ENCODE measurements at places on chromosomes 2 and 18.

- no peak for DNase-seq
Measured at GRCh38 chr18:62663731-62664336, 51.5 kb upstream of the PHLPP1 start.

GRCh38 chr18:22314420-22314819 lies 103.3 kb downstream of the CTAGE1 start:
- DNase-seq, result no peak

DNA sequence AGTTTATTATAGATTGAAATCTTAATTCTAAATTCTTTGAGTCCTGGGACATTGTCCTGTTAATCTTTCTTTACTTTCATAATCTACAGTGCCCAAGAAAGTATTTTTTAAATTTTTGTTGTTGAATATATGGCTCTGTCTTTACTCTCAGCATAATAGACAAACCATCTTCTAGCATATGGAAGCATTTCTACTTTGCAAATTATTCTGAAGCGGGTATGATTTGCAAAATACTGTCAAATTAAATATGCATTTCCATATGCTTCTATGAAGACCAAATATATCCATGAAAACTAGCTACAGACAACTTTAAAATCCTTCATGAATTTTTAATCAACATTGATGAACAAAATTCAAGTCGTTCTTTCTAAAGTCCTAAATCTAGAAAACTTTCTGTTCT lies 117.2 kb downstream of the KYNU start:
- DNase-seq, result no peak

DNA sequence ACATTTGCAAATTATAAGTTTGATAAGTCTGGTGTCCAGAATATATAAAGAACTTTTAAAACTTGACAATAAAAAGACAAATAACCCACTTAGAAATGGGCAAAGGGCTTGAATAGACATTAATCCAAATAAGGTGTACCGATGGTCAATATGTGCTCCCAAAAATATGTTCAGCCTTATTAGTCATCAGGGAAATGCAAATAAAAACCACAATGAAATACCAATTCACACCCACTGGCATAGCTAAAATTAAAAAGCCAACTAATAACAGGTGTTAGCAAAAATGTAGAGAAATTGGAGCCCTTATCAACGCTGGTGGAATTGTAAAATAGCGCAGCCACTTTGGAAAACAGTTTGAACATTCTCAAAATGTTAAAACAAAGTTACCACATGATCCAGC lies 79.0 kb upstream of the SCG2 start:
- DNase-seq, result no peak

DNA sequence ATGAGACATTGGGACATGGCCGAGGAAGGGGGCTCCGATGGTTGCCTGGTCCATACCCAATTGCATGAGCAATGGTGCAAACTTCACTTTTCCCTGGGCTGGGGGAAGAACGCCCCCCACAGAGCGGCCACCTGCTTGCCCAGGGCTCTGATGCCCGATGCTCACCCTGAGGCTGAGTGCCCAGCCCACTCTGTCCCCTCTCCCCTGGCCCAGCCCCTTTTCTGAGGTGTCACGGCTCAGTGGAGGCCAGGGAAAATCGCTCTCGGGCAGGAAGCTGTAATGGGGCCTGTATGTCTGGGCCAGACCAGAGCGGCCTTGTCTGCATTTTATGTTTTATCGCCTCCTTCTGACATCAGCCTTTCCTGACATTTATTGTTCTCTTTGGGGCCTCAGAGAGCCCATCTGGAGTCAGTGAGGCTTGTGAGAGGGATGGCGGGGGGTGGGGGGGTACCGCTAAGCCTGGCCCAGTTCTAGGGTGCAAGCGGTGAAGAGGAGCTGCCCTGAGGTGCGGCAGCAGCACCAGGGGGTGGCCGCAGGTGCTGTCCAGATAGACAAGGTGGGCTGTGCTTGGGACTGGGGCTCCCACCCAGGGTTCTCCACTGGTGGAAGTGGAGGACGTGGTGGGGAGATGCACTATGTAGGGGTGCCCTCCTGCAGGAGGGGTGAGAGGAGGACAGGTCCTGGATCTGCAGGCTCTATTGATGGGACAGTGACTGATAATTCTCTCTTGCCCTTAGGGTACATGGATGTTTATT lies 46.2 kb downstream of the INHBB start:
- no peak for DNase-seq

- no peak for DNase-seq
Measured at GRCh38 chr2:95381212-95382191, 21.0 kb upstream of the FAHD2A start.

GRCh38 chr2:88074854-88075292 lies 7.2 kb downstream of the SMYD1 start:
- no peak for DNase-seq

DNA sequence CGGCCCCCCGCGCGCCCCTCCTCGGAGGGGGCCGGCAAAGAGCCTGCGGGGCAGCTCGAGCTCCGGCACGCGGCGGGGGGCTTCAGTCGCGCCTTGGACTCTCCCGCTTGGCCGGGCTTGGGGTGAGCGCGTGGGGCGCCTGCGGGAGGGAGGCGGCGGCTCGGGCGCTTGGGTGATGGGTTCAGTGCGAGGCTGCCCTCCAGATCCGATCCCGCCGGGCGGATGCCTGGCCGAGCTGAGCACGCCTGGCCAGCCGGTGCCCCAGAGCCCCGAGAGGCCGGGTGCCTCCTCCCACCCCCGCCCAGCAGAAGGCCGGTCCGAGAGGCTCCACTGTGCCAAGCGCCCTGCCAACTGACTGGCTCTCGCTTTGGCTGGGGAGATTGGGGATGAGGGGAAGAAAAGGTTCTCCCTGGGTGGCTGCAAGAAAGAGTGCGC lies 273 bp upstream of the NXPH2 start:
- no peak for DNase-seq

DNA sequence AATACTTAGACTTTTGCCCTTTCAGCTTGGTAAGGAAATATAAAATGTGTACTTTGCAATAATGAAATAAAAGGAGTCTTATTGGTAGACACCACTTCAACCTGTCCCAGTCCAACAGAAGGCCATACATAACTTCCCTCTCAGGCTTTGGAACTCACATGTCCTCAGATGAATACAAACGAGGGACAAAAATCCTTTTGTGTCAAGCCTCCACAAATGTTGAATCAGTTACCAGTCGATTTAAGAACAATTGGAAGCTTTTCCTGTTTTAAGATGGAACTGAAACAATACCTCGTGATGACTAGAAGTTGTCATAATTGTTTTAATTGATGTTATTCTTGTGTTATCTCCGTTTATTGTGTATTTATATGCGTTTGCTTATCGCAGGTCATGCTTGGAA lies 385.1 kb upstream of the POU3F3 start:
- no peak for DNase-seq

- no peak for DNase-seq
Measured at GRCh38 chr18:12305930-12306629, 2.0 kb upstream of the TUBB6 start.

DNA sequence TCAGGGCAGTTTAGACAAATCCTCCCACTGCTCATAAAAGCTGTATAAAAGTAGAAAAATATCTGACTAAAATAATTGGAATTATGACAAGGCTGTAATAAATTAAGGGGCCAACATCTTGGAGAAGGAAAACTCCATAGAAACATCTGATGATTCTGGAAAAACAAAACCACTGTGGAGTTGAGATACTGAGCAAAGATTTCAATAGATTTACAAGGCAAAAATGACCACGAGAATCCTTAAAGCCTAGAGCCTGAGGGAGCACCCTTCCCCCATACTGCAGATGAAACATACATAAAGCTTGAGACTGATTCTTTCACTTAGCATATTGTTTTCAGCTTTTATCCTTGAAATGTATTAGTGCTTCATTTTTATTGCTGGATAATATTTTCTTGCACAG lies 286.4 kb upstream of the MMADHC start:
- no peak for DNase-seq

- DNase-seq, result no peak
Measured at GRCh38 chr2:126823951-126824350, 74.7 kb upstream of the TEX51 start.

DNA sequence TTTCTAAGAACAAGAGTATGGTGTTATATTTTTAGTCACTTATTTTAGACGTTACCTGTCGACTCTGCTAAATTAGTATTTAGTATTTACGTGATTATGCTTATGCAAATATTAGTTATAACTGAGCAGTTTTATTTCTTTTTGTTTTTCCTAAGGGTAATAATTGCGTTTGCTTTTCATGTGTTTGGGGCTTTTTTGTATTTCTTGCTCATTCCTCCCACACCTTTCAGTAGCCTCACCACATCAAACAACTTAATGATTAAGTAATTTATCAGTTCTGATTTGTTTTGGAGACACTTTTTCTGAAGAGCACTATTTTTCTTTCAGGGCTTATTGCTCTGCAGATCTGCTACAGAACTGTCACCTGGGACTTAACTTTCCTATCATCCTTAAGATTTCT lies 7.5 kb downstream of the SLC4A1AP start:
- no peak for DNase-seq

DNA sequence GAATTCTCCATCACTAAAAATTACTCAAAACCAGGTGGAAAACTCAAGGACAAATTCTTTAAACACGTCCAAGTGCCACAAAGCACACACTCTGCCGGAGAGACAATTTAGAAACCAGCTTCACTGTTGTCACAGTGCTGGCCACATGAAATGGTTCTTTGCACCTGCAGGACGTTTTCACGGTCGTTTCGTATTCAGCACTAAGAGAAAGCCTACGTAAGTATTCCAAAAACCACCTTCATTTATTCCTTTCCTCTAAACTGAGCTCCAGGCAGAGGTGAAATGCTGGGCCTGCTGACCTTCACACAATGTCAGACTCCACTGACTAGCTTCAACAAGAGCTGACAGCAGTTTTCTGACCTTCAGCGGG lies 680 bp downstream of the ATP5F1A start:
- no peak for DNase-seq

DNA sequence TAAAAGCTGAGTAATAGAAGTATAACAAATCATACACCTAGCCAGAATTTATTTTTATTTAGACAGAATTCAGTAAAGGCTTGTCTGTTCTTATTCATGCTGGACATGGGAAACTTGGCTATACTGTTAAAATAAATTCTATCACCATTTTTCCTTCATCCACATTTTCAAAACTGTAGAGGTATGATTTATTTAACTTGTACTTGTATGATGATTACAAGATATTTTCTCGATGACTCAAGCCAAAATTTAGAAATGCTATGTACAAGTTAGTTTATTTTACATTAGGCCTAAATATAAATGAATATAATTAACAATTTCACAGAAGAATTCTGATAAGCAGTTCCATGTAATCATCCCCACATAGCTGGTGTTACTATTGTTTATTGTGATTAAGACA lies 194.8 kb upstream of the DOK6 start:
- no peak for DNase-seq

DNA sequence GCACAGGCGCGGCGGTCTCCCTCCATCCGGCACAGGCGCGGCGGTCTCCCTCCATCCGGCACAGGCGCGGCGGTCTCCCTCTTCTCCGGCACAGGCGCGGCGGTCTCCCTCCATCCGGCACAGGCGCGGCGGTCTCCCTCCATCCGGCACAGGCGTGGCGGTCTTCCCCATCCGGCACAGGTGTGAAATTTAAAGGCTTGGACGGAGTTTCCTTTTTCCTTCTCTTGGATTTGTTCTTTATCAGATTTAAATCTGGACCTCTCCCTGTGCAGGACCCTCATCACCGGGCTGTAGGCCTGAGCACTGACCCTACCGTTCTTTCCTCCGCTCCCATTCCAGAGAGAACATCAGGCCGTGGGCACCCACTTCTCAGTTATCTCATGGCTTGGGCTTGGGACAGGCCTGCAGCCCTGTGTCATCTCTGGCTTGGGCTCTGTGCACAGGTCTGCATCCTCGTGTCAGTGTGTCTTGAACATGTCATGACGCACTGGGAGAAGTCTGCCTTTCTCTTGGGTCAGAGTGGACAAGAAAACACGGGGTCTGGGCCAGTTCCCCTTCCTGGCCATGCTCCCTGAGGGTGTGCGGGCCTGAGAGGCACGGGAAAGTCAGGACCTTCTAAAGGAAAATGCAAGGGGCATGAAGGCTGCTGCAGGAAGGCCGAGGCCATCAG lies 53.9 kb upstream of the PXDN start:
- no peak for DNase-seq

DNA sequence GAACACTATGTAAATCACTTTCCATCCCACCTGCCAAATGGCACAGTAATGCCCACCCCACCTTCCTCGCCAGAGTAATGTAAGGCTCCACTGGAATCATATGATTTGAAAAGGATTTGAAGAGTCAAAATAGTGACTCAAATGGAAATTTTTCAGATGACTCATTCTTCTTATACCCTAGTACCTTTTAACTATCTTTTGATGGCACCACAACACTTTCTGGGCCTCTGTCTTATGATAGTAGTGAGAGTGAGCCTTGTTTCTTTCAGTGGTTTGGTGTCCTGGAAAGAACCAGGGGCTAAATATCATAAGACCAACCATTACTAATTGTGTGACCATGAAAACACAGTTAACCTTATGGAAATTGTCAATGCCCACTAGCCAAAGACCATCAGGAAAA lies 235.4 kb upstream of the SLC14A2 start:
- DNase-seq, result no peak

- no peak for DNase-seq
Measured at GRCh38 chr2:22450831-22451230, 934.1 kb upstream of the KLHL29 start.

- no peak for DNase-seq
Measured at GRCh38 chr18:45670281-45670962, 53.6 kb upstream of the SLC14A1 start.

DNA sequence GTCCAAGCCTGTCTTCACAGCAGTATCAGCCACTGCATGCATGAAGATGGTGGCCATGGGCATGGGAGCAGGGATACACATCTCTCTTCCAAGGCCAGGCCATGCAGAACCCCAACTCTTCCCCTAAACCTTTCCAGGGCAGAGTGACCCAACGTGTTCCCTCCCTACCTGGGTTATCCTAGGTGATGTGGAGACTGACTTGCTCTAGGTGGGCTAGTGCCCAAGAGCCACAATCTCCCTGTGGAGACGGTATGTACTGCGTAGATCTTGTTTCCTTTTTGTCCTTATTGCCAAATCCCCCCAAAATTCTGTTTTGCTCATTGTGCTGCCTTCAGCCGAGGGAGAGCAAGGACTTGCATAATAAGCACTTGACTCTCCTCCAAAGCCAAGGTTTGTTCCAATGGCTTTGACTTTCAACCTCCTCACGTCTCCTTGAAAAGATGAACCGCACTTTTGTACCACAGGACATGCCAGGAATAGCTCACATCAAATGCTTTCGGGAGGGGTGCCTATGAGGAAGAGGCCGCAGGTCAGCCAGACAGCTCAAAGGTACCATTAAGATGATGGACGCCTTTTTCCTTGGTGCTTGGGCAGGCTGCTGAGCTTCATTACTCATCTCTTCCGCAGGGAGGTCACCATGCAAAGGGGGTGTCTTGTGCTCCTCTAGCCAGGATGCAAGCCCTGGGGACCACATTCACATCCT lies 76.2 kb upstream of the GLI2 start:
- DNase-seq, result no peak

- DNase-seq, result no peak
Measured at GRCh38 chr2:205657579-205657978, 24.7 kb upstream of the NRP2 start.
